Tibial artery (tissue), 4 donors: ENCODE measurements at places on chromosomes 11 and 22.

- peaks cover 19% of the 10 kb centered on the region for H3K27me3 ChIP-seq
- H3K4me3 ChIP-seq = no peak overlapping the region
- no peak overlapping the region for H3K27ac ChIP-seq
- H3K36me3 ChIP-seq = no peaks in the 10 kb centered on the region
- no peak for DNase-seq
- H3K4me1 ChIP-seq = no peaks in the 10 kb centered on the region
Measured at GRCh38 chr22:39463931-39464390, 7.1 kb downstream of the MGAT3 start.

DNA sequence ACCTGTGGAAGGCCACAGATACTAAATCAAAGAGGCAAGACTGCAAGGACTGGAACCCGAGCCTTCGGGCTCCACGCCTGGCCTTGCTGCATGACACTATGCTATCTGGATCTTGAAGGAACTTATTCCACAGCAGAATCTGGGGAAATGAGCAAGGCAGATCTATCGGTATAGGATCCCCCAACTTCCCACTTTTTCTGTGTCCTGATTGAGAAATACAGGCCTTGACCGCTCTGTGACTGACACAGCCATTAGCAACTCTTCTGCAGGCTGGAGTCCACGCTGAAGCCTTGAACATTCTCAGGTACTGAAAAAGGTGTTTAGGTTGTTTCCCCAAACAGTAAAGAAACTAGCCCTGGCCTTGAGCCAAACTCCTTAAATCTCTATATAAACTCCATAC lies 241.2 kb upstream of the NARS2 start:
- H3K4me3 ChIP-seq = no peak overlapping the region
- no peaks in the 10 kb centered on the region for H3K36me3 ChIP-seq
- no peaks in the 10 kb centered on the region for H3K27me3 ChIP-seq
- no peak for DNase-seq
- H3K4me1 ChIP-seq = no peaks in the 10 kb centered on the region

GRCh38 chr11:60945295-60945667 lies 6.7 kb downstream of the SLC15A3 start:
- H3K27me3 ChIP-seq = no peaks in the 10 kb centered on the region
- H3K36me3 ChIP-seq = peaks cover 36% of the 10 kb centered on the region
- H3K4me1 ChIP-seq = no peaks in the 10 kb centered on the region
- H3K27ac ChIP-seq = no peak overlapping the region
- H3K4me3 ChIP-seq = no peak overlapping the region

DNA sequence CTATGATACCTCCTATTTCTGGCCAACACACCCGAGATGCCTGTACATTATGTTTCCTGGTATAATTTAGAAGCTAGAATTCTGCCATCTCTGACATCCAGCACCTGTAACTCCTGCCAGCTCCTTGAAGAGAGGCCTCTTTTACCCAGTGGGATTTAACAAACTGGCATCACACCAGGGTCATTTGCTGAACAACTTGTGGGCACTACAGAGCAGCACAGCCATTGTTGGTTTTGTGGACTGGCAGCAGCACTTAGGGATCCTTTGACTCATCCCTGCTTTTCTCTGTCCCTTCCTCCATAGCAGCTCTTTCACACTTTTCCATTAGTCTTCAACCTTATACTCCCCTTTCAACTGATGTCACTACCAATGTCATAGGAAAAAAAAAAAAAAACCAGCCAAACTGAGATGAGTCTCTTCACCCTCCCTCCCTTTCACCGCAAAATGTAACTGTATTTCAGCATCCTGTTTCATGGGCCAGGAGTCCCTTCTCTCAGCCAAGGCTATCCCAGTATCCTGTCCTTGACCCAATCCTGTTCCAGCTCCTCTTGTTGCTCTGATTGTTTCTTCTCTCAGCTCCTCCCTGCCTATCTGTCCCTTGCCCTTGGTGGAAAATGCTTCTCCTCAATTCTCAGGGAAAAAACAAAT lies 68.7 kb downstream of the PPFIBP2 start:
- peaks cover 94% of the 10 kb centered on the region for H3K4me1 ChIP-seq
- no peak overlapping the region for H3K4me3 ChIP-seq
- DNase-seq = no peak
- no peaks in the 10 kb centered on the region for H3K27me3 ChIP-seq
- H3K36me3 ChIP-seq = no peaks in the 10 kb centered on the region

- no peaks in the 10 kb centered on the region for H3K27me3 ChIP-seq
- DNase-seq = peak; percentile 88
- no peak overlapping the region for H3K27ac ChIP-seq
Measured at GRCh38 chr22:39170825-39171622, 18.5 kb upstream of the CBX7 start.

GRCh38 chr11:94549146-94549545 lies 5.4 kb downstream of the FUT4 start:
- no peaks in the 10 kb centered on the region for H3K36me3 ChIP-seq
- no peak overlapping the region for H3K27ac ChIP-seq
- peaks cover 52% of the 10 kb centered on the region for H3K4me1 ChIP-seq
- H3K27me3 ChIP-seq = no peaks in the 10 kb centered on the region
